ENCODE measurements at places on chromosomes 1 and 21. TPM values are rescaled to one million over a fixed set of nuclear protein-coding genes. Genes with fewer than 3 reads are reported as not detected.

Gene S100B
- 1.1 TPM for total RNA-seq

Gene SERTAD4
- under 0.01 TPM for total RNA-seq

Gene MAP1LC3C
- total RNA-seq: not detected

Gene SASS6
- 1.3 TPM for total RNA-seq

Gene GUCA2B
- total RNA-seq: not detected

Measured in liver (tissue), 10 donors.